ENCODE measurements at places on chromosomes 6 and 20. TPM values are rescaled to one million over a fixed set of nuclear protein-coding genes. Genes with fewer than 3 reads are reported as not detected.

The FBXL4 gene
- total RNA-seq: 17.5 TPM

The PSMB9 gene
- total RNA-seq: 85.9 TPM

The RNF39 gene
- total RNA-seq: 4.2 TPM

The DSP gene
- 33.8 TPM for total RNA-seq

The IL17A gene
- not detected for total RNA-seq

The TRIM15 gene
- total RNA-seq: not detected

The LMBRD1 gene
- 59.3 TPM for total RNA-seq

The KCNK16 gene
- not detected for total RNA-seq

The PTPN1 gene
- total RNA-seq: 85.1 TPM

The TP53TG5 gene
- not detected for total RNA-seq

The GSTA1 gene
- total RNA-seq: 60.9 TPM

The SLC22A1 gene
- total RNA-seq: 2.9 TPM

The PACRG gene
- total RNA-seq: 3.1 TPM

The C20orf96 gene
- total RNA-seq: 12.1 TPM

The RAD21L1 gene
- total RNA-seq: not detected

The CFAP206 gene
- total RNA-seq: 14.3 TPM

The NFATC2 gene
- total RNA-seq: 7.6 TPM

The OR2H2 gene
- not detected for total RNA-seq

The RUNX2 gene
- 7.0 TPM for total RNA-seq

The MAS1 gene
- total RNA-seq: not detected

The OR2B6 gene
- not detected for total RNA-seq

The RNF182 gene
- 2.1 TPM for total RNA-seq

The ATP6V1G2 gene
- 2.0 TPM for total RNA-seq

The TRIM10 gene
- 0.11 TPM for total RNA-seq
